ENCODE measurements at places on chromosomes 2 and 18. TPM values are rescaled to one million over a fixed set of nuclear protein-coding genes. Genes with fewer than 3 reads are reported as not detected.

Gene CROCC2
- not detected for total RNA-seq

- DNase-seq, result no peak
Observed at GRCh38 chr2:98683728-98684127, 47.2 kb downstream of the MGAT4A start.

DNA sequence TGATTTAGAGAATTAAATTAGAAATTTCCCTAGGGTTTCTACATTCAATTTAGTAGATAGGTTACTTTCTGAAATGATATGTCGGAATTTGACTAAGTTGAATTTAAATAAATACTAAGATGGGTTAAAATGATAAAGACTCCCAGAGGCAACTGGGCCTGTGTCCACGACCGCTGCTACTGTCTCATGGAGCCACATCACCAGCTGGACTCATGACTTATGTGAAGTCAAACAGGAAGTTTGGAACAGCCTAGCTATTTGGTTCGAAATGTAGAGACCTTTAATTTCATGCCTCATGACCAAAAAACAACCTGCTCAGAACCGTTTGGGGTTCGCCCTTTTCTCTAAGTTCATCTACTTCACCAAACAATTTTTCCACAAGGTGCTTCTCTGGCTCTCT is 22.2 kb downstream of the GRHL1 start:
- no peak for DNase-seq

- no peak for DNase-seq
Observed at GRCh38 chr18:79348066-79348465, 47.7 kb upstream of the NFATC1 start.

DNA sequence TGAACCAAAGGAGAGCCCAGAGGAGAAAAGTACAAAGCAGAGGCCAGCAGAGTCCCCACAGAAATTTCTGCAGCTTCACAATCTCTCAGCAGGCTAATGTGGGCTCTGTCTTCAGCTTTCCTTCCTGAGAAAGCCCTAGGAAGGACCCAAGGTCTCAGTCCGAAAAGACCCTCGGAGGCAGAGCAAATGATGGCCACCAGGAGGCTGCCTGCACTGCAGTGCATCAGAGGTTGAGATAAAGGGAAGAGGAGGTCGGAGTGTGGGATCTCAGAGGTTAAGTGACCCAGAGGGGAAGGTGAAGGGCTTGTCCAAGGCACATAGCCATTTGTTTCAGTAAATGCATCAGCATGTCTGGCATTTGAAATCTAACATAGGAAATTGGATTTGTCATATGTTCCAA is 299.1 kb upstream of the SLC14A2 start:
- DNase-seq, result no peak

DNA sequence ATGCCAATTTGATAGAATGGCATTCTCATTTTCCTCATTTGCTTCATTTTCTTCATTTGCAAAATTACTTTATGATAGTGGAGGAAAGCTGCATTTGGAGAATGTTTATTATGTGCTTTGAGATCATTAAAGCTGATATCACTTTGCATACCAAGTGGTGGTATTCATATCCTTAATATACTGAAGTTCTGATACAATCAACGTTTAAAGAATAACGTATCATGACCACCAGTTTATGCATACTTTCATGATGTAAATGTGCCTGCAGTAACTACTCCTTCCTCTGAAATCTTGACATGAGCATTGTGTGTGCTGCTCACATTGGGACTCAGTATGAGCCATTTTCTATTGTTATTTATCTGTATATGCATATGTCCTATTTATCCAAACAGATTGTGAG is 302.1 kb downstream of the ARHGAP15 start:
- DNase-seq, result no peak

GRCh38 chr2:3309496-3310355 is 67.9 kb downstream of the EIPR1 start:
- DNase-seq, result no peak

DNA sequence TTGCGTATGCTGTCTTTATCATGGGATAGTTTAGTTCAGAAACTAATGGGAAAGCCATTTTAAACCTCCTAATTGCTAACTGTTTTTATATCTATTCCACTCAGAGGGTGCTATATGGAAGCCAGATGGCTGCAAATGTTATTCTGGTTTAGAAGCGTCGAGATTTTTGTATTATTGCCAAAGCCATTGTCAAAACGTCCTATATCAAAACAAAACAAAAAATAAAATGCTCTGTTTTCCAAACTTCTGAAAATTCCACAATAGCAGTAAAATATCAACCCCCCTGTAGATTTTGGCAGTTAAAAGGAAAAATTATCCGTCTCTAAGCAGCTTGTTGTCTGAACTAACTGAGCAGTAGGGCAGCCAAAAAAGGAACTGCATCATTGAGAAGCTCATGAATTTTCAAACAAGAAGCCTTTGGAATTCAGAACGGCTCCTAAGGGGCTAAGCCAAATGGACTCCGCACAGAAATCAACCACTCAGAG is 195.4 kb upstream of the CWC22 start:
- DNase-seq, result no peak

DNA sequence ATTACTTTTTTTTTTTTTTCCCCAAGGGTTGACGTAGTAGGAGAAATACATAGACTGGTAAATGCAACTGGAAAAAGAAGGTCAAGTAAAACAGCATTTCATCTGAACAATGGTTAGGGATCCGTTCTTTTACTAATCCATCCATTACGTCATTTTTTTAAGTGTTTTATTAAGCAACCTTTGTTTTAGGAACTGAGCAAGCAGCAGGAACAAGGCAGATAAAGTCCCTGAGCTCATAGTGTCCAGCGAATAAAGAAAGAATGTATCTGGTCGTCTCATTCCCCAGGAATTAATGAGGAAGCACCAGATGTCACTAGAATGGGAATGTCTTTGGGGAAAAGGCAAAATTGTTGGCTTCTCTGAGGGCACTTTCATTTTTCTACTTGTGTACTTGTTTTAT is 842.4 kb downstream of the TDRD15 start:
- DNase-seq, result no peak

DNA sequence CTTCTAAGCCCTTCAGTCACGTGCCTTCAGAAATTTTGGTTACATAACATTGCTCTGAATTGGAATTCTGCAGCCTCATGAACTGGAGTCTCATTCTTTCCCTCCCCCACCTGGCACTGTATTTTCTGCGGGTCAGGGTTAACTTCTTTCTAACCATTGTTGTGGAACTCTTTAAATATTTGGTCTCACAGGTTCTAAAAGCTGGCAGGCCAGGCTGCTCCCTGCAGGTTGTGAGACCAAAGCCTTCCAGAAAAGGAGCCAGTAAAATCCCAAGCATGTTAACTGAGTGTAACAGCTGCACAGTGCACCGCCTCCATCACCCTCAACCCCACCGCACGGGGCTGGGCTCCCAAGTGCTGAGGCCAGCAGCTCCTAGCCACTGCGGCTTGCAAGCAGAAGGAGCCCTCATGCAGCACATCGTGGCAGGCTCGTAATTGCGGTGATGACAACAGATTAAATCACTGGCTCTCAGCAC is 174.1 kb upstream of the ALPP start:
- DNase-seq, result no peak

Gene DOK6
- 22.6 TPM for total RNA-seq

Gene EDAR
- total RNA-seq, result 1.7 TPM

Gene NCL
- 128 TPM for total RNA-seq

- no peak for DNase-seq
Observed at GRCh38 chr2:71926876-71927756, 220.5 kb downstream of the CYP26B1 start.

GRCh38 chr2:74860521-74860920 is 26.6 kb downstream of the HK2 start:
- DNase-seq, result no peak

Gene CCDC178
- total RNA-seq, result 3.1 TPM

GRCh38 chr2:21276163-21276562 is 152.4 kb downstream of the TDRD15 start:
- DNase-seq, result no peak

- DNase-seq, result no peak
Observed at GRCh38 chr18:77098538-77099174, 33.9 kb downstream of the MBP start.

- no peak for DNase-seq
Observed at GRCh38 chr18:74935434-74935833, 273.5 kb downstream of the PTGR3 start.

DNA sequence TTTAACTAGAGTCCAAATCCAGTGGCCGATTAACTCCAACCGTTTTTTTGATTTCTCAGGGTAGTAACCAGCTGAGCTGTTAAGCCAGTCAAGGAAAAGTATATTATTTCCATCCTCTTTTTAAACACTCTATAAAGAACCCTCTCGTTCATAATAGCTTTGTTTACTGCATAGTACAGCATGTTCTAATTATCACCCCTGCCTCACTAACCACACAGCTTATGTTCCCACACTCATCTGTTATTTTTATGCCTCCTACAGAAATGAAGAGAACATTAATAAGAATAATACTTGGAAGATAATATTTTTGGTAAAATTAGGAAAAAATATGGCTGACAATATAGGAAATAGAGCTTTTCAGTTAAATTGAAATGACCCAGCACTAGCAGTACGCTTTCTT is 2132.8 kb upstream of the CELF4 start:
- DNase-seq, result no peak

- peak; percentile 21 for DNase-seq
Observed at GRCh38 chr2:167925758-167926157, 321.6 kb downstream of the STK39 start.

- DNase-seq, result no peak
Observed at GRCh38 chr2:209160800-209161588, 262.9 kb upstream of the MAP2 start.

Gene MC5R
- not detected for total RNA-seq

DNA sequence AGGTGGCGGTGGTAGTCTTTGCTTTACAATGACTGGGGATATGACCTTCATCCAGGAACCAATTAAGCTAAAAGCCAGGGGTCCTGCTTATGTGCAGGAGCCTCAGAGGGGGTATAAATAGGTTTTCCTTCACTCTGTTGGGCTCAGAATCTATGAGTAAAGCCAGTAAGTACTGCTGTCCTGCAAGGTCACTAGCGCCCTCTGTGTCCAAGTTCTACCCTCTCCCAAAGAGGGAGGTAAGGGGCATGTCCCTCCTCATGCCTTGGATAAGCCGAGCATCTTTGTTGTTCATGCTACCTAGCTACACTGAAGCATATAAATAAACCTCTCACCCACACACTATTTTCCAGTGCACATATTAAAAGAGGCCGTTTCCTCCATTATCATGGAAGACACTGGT is 79.4 kb downstream of the SPRED2 start:
- DNase-seq, result no peak
